NCI-H1105 (cell line): ENCODE measurements at places on chromosomes 6 and 20.

- no peak for DNase-seq
These were observed 176.7 kb upstream of the HSF2 start for GRCh38 chr6:122222761-122223160.

- DNase-seq = no peak
These were observed 198.6 kb downstream of the TMEM242 start for GRCh38 chr6:157124485-157125254.

DNA sequence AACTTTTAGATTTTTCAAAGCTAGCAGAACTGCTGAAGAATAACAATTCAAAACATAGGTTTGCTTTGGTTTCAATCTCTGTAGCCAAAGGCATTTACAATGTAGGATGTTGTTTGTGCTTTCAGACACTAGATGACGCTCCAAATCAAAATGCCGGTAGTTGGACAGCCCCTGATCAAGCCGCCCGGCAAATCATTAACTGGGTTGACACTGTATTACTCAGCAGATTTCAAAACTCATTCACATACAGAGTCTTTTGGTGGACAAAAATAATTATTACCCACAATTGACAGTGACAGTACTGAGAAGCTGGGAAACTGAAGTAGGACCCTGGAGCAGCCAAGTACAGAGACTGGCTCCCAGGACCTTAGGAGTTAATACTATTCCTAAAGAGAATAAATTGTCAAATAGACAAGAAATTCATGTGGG, 21.3 kb upstream of the HFE start:
- DNase-seq = peak; percentile 40

- DNase-seq = no peak
These were observed 47.6 kb downstream of the ARHGAP18 start for GRCh38 chr6:129662406-129662766.

DNA sequence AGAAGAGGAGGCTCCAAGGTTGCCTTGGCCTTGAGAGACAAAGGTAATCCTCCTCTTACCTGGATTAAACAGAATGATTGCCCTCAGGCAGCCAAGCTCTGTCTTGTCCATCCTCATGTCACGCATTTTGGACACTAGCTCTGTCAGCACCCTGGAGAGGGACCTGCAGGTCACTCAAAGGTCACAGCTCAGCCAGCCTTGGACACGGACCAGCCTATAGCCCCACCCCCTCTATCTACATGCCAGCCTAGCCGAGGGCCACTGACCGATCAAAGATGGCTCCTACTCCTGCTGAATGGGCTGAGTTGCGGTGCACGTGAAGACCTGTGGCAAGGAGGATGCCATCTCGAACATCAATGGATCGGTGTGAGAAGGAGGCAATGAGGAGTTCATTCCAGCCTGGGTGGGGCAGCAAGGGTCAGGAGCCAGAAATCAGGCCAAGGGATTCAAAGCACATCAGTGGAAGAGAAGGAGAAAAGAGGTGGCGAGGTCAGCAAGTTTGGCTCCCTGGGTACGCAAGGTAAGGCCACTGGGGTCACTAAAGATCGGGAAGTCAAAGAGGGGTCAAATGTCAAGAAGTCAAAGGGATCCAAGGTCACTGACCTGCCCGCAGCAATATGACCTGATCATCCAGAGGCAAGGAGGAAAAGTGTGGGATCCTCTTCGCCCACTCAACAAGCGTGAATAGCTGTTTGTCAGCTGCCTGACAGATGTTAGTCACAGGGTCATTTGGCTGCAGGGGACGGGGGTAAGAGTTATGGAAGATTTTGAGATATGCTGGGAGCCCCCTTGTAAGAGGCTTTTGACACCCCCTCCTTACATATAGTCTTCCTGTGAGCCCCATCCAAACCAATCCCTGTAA, 3.3 kb upstream of the COL11A2 start:
- DNase-seq = no peak

GRCh38 chr20:16427571-16427970, 145.7 kb downstream of the KIF16B start:
- no peak for DNase-seq

GRCh38 chr6:170127151-170127550, 163.7 kb downstream of the DLL1 start:
- no peak for DNase-seq

GRCh38 chr6:107756660-107757355, 67.3 kb downstream of the SCML4 start:
- no peak for DNase-seq

DNA sequence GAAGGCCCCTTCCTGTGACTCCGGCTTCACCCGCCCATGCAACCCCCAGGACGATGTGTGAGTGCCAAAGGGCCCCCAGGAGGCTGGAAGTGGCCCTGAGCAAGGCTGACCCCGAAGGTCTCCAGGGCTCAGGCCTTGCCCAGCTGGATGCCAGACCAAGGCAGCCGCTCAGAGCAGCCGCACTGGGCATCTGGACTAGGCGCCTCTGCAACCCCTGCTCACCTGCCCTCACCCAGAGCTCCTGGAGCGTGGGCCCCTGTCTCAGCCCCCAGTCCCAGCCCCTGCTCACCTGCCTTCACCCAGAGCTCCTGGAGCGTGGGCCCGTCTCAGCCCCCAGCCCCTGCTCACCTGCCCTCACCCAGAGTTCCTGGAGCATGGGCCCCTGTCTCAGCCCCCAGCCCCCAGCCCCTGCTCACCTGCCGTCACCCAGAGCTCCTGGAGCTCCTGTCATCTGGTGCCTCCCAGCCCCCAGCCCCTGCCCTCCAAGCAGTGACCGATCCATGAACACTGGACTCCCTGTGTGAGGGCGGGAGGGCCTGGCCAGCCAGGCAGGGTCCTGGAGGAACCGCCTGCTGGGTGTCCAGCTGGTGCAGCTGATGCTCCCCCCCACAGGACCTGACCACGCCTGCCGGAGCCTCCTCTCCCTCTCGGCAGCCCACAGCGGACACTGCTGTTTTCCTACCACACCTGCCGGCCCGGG, 1.1 kb downstream of the SRMS start:
- DNase-seq = no peak
